Activated CD8-positive, alpha-beta memory T cell treated with anti-CD3 and anti-CD28 coated beads, Interleukin-2, amount 50 U/mL, for 48 hours (primary cell): ENCODE measurements at places on chromosomes 2 and 18.

DNA sequence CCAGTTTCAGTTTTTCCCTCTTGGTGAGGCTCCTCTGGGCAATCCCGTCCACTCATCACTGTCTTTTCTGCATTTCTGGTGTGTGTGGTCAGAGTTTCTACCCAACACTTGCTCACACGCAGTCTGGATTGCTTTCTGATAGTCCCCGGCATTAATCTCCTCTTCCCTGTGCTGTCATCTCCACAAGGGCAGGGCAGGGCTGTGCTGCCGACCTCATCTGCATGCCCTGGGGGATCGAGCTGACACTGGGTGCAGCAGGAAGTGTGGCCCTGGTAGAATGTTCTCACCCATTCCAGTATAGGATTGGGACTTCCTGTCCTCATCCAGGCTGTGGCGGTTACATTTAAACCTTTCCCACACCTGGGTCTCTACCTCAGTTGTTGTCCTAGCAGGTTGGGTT is 80.0 kb upstream of the FAM136A start:
- no peak for DNase-seq

- no peak for DNase-seq
These were observed 15.6 kb upstream of the YWHAQ start for GRCh38 chr2:9646196-9647030.

DNA sequence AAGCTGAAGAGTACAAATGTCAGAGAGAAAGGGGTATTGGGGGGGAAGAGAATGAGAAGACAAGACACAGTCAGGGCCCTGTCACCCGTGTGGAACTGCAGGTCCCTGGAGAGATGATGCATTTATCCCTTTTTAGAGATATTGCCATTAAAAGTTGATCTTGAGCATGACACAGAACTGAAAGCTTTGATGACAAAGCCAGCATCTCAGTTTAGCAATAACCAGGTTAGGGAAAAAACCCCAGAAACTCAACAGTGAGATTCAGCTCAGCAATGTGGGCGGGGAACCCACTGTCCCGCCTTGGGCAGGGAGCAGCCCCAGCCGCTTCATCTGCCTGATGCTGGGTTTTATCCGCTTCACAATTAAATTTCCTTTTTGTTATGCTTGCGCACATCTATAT is 181.1 kb downstream of the NEDD4L start:
- DNase-seq: no peak

DNA sequence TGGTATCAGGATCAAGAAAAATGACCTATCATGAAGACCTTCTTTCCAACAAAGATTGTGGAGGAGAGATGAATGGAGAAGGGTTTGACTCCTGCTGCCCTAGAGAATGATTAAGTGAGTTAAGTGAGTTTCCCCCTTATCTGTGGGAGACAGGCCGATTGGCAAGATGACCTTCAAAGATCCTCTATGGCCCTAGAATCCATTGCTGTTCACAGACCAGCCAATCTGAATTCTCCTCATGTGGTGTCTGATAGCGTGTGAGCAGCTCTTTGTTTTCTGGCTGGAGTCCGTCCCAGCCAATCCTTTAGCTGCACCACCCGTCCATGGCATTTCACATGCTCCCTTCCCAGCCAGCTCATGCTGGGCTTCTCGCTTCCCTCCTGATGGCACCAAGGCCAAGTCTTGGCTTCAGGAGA is 79.4 kb downstream of the MARCHF4 start:
- DNase-seq: no peak

DNA sequence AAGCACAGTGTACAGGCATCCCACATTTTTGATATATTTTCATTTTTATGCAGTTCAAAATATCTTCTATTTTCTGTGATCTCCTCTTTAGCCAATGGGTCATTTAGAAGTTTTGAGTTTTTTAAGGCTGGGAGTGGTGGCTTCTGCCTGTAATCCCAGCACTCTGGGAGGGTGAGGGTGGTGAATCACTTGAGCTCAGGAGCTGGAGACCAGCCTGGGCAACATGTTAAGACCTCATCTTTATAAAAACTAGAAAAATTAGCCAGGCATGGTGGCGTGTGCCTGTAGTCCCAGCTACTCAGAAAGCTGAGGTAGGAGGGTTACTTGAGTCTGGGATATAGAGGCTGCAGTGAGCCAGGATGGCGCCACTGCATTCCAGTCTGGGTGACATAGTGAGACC is 17.8 kb downstream of the UBR3 start:
- DNase-seq: no peak

DNA sequence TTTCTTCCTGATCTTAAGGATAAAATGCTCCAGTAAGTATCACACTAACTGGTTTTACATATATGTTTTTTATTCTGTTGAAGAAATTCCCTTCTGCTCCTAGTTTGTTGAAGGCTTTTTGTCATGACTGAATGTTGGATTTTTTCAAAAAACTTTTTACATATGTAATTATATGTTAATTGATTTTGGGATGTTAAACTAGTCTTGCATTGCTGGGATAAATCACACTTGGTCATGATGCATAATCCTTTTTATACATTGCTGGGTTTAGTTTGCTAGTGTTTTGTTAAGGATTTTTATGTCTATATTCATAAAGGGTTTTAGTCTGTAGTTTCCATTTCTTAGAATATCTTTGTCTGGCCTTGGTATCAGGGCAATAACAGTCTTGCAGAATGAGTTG is 65.6 kb upstream of the TXNDC2 start:
- DNase-seq: no peak

DNA sequence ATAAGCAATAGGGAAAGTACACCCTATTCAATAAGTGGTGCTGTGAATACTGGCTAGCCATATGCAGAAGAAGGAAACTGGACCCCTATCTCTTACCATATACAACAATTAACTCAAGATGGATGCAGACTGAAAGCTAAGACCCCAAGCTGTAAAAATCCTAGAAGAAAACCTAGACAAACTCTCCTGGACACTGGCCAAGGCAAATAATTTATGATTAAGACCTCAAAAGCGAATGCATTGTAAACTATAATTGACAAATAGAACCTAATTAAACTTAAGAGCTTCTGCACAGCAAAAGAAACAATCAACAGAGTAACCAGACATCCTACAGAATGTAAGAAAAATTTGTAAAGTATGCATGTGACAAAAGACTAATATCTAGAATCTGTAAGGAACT is 41.1 kb upstream of the ASXL3 start:
- DNase-seq: no peak

GRCh38 chr18:55105873-55106272 is 146.6 kb upstream of the CCDC68 start:
- no peak for DNase-seq

- DNase-seq: no peak
These were observed 10.6 kb downstream of the CDK15 start for GRCh38 chr2:201816657-201817575.

GRCh38 chr2:134226601-134227000 is 27.3 kb upstream of the MGAT5 start:
- no peak for DNase-seq

DNA sequence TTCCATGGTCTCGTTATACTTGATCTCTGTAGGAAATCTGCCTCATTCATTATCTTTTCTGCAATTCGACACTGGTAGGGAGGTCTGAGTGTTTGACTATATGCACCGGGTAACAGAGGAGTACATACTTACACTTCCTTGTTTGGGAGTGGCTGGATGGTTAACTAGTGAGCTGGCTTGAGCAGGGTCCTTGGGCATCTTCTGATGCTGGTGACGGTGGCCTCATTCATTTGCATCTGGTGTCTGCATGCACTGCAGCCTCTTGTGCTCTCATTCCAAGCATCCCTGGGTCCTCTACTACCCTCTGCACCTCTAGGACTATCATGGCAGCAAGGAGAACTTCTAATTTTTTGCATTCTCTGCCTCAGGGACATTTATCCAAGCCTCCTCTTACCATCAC is 100.0 kb upstream of the TCF4 start:
- DNase-seq: no peak

- no peak for DNase-seq
These were observed 760 bp upstream of the CNOT11 start for GRCh38 chr2:101251844-101252407.

- no peak for DNase-seq
These were observed 9.8 kb downstream of the LGALSL start for GRCh38 chr2:64463781-64464180.

- DNase-seq: no peak
These were observed 848 bp downstream of the VRK2 start for GRCh38 chr2:58047373-58047935.

- DNase-seq: no peak
These were observed 327.4 kb upstream of the CWC22 start for GRCh38 chr2:180334514-180334913.
